Omental fat pad (tissue), 4 donors: ENCODE measurements at places on chromosomes 11 and 22.

GRCh38 chr11:69049490-69049867 is 747 bp downstream of the TPCN2 start:
- DNase-seq: no peak

DNA sequence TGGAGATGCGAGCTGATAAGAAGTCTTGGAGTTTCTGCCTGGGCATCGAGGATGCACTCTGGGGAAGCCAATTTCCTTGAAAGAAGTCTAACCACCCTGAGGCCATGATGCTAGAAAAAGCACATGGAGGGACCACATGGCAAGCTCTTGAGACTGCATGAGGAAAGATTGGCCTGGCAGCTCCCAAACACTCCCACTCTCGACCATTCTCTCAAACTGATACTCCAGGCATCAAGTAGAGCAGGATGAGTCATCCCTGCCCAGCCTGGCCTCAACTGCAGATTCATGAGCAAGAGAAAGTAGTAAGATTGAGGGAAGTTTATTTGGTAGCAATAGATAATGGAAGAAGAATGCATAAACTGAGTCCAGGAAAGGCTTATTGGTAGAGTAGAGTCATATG is 194.3 kb downstream of the KIF18A start:
- no peak for DNase-seq

- DNase-seq: no peak
Observed at GRCh38 chr11:33719587-33719986, 16.6 kb downstream of the CD59 start.

GRCh38 chr11:6094186-6094585 is 13.3 kb upstream of the OR56B4 start:
- no peak for DNase-seq

- no peak for DNase-seq
Observed at GRCh38 chr11:132093536-132094259, 723.3 kb downstream of the NTM start.

GRCh38 chr11:27471589-27472397 is 797 bp downstream of the LGR4 start:
- no peak for DNase-seq

DNA sequence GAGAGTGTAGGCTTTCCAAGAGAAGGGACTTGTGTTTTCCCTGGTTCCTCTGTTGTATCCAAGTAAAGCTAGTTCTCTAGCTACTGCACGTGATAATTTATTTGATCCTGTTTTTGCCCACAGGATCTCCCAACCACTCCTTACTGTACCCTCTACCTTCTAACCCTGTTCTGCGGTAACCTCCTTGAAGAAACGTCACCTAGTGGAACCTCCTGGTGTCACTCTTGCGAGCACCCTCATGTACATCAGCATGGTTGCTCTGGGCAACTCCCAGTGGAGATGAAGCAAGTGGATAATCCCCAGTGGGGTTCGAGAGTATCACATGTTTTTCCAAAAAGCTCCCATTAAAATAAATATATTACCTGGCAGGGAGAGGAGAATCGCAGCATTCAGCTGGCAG is 108.9 kb upstream of the CLMP start:
- DNase-seq: no peak

- DNase-seq: no peak
Observed at GRCh38 chr11:110200241-110200640, 96.2 kb downstream of the RDX start.

DNA sequence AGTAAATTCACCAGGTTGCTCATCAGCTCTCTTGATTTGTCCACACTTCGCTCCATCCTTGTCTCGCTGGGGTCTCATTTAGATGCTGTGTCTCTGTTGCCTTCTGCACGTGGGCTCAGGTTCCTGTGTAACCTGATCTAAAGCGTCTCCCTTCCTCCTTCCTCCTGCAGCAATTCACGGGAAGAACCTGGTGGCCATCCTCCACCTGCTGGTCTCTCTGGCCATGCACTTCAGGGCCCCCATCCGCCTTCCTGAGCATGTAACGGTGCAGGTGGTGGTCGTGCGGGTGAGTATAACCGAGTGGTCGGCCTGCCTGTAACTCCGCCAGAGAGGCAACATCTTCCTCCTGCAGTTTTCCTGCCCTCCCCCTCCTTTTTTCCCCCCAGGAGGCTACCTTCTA is 48.0 kb upstream of the PARVG start:
- no peak for DNase-seq

GRCh38 chr22:49396817-49397216 is 430.9 kb downstream of the BRD1 start:
- no peak for DNase-seq

DNA sequence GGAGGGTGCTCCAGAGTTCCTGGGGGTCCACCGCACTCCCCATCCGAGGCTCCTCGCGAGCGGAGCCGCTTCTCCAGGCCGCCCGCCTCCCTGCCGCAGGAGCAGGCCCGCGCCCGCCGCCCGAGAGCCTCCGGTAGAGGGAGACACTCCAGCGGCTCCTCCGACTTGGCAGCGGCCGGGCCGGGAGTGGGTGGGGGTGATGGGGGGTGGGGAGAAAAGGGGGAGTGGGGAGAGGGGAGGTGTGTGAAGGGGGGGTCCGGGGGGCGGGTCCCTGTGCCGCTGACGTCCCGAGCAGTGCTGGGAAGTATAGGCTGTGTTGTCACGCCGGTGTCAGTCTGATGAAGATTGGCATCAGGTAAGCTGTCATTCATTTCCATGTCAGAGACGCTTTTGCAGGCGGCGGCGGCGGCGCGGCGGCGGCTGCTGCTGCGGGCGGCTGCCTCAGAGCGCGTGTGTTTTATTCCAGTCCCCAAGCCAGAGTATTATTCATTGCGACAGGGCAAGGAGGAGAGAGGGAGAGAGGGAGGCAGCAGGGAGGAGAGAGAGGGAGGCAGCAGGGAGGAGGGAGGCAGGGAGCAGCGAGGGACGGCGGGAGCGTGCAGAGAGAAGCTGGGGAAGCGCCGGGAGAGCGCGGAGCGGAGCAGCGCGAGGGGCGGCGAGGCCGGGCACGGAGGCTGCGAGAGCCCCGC is at the start of gene PKNOX2:
PKNOX2 (plus strand) TSS at position 330 of the 689 bp plus-strand sequence. CDS start 186,555 bp downstream, outside the sequence.
- no peak for DNase-seq

DNA sequence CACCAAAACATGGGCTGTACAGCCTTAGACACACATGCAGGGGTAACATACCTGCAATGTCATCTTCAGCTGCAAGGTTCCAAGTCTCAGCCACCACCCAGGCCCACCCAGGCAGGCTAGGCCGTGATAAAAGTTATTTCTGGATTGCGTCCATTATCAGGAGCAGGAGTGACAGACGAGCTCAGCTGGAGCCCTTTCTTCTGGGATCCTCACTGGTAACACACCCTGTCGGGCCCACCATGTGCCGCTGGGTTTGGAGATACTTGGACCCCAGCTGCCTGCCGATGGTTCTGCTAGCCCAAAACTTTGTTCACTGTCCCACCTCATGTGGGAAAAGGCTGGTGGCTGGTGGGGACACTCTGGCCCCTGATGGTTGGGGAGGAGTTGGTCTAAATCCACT is 24.8 kb downstream of the TMPRSS5 start:
- no peak for DNase-seq

- no peak for DNase-seq
Observed at GRCh38 chr11:111360150-111361043, 18.7 kb downstream of the POU2AF1 start.

DNA sequence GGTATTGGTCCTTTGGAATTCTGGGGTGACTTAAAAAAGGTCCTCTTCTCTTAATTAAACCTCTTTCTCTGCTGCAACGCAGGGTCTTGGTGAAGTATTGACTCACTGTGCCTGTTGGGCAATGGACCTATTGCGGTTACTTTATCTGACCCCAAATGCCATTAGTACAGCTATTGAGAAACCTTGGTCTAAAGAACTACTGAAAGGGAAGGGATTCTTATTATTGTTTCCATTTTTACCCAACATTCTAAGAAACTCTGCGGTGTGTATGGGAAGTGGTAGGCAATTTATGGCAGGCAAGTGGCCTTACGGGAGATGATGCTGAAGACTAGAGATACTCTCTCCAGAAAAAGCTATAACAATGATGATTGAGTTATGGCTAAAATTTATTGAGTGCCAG is 12.5 kb downstream of the SLC6A5 start:
- DNase-seq: no peak
